ENCODE measurements at places on chromosomes 11 and 22.

DNA sequence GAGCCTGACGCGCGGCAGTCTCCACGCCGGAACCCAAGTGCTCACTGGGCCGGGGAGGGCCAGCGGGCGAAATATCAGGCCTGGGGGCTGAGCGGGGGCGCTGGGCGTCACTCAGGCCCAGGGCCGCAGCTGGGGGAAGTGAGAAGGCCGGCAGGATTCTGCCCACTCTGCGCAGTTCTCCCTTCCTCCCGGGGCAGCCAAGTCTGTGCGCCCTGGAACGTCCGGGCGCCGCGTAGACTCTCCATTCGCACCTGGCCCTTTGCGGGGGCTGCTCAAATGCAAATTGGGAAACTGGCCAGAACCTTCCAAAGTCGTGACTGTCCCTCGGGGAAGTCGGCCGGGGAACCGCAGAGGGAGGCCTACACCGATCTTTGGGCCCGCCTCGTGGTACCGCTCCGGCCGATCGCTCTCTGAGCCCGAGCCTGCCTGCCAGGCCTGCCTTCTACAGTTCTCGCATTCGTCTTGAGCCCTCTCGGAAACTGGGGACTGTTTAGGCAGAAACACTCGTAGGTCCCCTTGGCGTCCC lies 2.2 kb upstream of the SLC6A5 start:
- DNase-seq, result no peak

GRCh38 chr11:132493801-132494200 lies 1038.5 kb downstream of the OPCML start:
- no peak for DNase-seq

GRCh38 chr11:4697585-4697984 lies at the start of gene OR51E2:
TSS of gene OR51E2 (minus strand) at chr11:4697853. CDS start at chr11:4682711, 15,142 bp downstream.
- DNase-seq, result no peak

DNA sequence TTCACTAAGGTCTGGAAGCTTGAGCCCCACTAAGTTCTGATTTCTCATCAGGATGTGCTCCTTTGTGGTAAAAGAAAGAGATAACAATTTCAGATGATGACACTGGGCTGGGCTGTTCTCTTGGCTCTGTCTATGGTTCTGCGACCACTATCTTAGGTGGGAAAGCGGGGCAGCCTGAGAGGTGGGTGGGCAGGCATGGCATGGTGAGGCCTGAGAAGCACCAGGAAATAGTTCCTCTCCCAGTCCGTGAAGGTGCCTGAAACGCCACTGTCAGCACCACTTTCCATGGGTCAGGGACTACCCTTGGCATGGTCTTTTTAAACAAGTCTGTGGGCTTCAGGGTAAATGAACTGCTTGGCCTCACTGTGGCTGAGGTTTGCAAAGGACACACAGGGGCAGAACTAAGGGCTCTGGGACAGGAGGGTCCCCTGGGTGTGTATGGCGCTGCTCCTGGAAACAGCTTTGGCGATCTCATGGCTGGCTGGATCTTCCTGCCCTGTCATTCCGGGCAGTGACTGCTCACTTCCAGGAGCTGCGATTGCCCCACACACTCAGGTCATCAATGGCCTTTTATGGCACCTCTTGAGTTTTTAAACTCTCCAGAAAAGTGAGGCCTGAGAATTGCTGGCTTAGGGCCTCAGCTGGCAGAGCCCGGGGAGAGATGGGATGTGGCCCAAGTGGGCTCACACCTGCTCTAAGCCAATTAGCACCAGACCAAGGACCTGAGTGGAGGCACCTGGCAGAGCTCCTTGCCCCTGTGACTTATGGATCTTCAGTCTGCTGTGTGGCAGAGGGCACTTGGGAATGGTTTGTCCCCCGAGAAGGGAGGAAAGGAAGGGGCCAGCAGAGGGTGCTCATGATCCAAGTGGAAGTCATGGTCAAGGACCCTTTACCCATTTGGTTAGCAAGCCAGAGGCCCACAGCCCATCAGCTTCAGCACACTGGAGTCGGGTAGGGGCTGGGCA lies 55.6 kb upstream of the LYVE1 start:
- no peak for DNase-seq

- no peak for DNase-seq
These were observed 28.2 kb downstream of the CAT start for GRCh38 chr11:34466802-34467488.

- no peak for DNase-seq
These were observed 6.3 kb downstream of the FDX1 start for GRCh38 chr11:110435780-110436717.

GRCh38 chr11:75240311-75241035 lies at the start of gene TPBGL:
TSS of gene TPBGL (plus strand) at chr11:75240774. CDS start at chr11:75241050, 276 bp downstream.
- no peak for DNase-seq

DNA sequence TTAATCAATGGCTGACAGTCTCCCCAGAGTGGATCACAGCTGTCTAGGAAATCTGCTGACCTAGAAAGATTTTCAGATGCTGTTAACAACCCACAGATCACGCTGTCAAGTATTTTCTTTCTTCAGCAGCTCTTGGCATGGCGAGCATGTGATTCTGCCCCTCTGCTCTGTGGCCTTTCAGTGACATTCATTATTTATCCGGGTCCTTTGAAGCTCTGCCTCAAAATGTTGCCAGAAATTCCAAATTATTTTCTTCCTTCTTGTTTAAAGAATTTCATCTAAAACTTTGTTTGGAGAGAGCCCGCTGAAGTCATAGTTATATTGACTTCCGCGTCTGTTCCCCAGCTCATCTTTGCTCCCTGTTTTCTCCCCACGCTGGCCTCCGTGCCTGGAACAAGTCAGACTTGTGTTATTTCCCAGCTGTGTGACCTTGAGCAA lies 134.1 kb downstream of the COMMD9 start:
- DNase-seq, result no peak

DNA sequence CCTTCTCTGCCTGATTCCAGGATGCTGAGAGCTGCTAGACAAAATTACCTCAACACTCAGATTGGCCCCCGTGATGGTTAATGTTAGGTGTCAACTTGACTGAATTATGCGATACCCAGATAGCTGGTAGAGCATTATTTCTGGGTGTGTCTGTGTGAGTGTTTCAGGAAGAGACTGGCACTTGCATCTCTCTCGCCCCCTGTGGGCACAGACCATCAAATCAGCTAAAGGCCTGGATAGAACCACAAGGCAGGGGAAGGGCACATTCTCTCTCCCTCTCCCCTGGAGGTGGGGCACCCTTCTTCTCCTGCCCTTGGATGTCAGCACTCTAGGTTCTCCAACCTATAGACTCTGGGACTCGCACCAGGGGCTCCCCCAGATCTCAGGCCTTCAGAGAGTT lies 79.7 kb downstream of the KIRREL3 start:
- no peak for DNase-seq

- no peak for DNase-seq
These were observed 19.3 kb upstream of the ARAP1 start for GRCh38 chr11:72771507-72771906.

DNA sequence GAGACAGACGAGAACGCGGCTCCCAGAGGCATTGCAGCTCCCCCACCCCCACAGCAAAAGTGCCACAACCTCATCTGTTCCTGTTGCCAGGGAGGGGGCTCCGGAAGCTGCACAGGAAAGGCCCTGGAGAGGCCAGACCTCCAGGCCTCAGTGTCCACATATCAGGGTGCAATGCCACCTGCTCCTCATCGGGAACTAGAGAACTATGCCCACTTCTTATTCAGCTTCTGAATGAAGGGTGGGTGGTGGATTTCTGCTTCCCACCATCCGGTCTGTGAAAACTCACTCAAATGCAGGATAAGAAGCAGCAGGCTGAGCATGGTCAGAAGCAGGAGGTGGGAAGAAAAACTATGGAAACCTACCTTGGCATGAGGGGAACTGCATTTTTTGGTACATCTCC lies 105.9 kb downstream of the MED15 start:
- no peak for DNase-seq

- peak; percentile 80 for DNase-seq
These were observed 69.2 kb upstream of the INCENP start for GRCh38 chr11:62054484-62055121.

GRCh38 chr11:28110821-28111200 lies 2.6 kb downstream of the METTL15 start:
- DNase-seq, result no peak

- DNase-seq, result no peak
These were observed 9.5 kb downstream of the MACROD1 start for GRCh38 chr11:64156235-64157011.

DNA sequence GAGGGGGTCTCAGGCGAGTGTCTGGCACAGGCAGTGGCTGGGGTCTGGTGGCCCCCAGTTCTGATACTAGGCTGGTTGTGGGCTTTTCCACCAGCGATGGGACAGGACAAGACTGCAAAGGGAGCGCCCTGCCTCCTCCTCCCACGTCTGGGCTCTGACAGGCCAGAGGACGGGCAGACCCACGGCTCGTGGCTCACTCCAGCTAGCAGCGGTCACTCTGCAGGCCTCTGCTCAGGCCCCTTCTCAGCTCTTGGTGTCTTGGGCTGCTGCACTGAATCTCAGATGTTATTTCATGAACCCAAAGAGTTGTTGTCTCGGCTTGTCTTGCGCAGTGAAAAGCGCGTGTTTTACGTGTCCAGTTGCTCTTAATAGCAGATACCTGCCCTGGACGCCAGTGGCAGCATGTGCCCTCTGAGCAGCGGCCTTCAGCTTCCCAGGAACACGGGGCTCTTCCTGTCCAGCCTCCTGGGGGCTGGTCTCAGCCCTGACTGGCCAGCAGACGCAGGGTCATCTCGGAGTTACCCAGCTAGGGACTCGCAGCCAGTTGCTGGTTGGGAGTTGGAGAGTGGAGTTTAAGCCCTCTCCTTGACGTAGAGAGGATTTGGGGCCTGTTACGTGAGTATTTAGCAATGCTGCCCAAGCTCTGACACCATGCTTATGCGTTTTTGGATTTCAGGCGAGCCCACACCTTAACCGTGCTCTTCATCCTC lies 9.6 kb downstream of the PTDSS2 start:
- no peak for DNase-seq

GRCh38 chr11:113147249-113147648 lies 167.1 kb upstream of the TTC12 start:
- no peak for DNase-seq

GRCh38 chr11:66068154-66068821 lies 1.8 kb upstream of the PACS1 start:
- peak; percentile 86 for DNase-seq
